ENCODE measurements at places on chromosomes 2 and 18.

- DNase-seq: no peak
These were observed 22.5 kb upstream of the SCYGR5 start for GRCh38 chr2:227643990-227644551.

- no peak for DNase-seq
These were observed 51.3 kb upstream of the ZNF397 start for GRCh38 chr18:35189510-35189909.

- DNase-seq: no peak
These were observed 1814.7 kb upstream of the CELF4 start for GRCh38 chr18:39380186-39380725.

DNA sequence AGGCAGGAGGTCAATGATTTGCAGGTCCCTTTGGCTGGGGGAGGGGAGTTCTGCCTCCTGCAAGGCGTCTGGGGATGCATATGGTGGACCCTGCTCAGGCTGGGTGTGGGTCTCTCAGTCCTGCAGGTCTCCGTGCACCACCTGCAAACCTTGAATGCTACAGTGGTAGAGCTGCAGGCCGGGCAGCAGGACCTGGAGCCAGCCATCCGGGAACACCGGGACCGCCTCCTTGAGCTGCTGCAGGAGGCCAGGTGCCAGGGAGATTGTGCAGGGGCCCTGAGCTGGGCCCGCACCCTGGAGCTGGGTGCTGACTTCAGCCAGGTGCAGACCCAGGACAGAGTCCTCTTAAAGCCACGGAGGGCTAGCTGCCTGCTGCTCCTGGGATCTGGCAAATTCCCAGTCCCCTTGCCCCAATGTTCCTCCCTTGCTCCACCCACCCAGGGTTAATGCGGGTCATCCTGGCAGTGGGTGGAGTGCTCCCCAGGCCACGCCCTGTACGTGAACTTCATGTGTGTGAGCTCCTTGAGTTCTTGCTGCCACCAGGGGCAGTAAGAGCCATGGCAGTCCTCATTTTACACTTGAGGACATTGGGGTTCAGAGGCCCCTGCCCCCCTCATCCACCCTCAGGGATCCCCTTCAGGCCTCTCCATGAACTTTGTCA is 3.1 kb downstream of the PROM2 start:
- no peak for DNase-seq

DNA sequence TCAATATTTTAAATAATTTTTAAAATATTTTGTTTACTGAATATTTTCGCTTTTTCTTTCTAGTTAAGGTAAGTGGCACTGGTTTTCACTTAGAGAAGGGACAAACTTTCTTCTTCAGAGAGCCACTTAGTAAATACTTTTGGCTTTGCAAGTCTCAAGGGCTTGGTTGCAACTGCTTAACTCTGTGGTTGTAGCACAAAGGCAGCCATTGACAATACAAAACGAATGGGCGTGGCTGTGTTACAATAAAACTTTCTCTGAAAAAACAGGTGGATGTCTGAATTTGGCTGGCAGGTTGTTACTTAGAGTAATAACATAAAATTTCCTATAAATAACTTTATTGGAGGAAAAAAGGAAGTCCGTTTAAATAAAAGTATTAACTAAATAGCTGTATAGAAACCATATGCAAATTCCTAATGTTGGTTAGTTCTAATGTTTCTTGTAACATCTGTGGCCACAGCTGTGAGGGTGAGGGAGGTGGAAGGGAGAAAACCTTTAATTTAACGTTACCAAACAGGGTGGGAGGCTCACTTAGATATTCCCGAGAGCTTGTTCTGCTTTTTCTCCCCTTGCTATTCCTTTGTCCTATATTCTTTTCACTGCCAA is 62.4 kb upstream of the TNP1 start:
- DNase-seq: no peak

- no peak for DNase-seq
These were observed 107.6 kb downstream of the HAUS1 start for GRCh38 chr18:46211816-46212215.

GRCh38 chr2:207164006-207164831 is 1.5 kb downstream of the KLF7 start:
- peak; percentile 78 for DNase-seq

DNA sequence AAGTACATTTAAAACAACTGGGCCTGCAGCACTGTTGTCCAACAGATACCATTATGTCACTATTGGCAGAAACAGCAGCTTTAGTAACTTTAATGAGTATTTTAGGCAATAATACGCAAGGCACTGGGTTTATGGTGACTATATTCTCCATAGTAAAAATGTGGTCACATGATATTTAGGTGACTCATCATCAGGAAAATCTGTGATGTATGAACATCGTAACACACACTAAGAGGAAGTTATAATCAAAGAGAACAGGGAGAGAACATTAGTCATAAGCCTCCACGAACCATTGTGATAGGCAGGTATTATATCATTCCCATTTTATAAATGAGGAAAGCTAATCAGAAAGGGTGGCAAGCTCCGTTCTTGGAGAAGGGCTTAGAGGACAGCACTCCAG is 36.9 kb downstream of the RAPH1 start:
- DNase-seq: no peak

DNA sequence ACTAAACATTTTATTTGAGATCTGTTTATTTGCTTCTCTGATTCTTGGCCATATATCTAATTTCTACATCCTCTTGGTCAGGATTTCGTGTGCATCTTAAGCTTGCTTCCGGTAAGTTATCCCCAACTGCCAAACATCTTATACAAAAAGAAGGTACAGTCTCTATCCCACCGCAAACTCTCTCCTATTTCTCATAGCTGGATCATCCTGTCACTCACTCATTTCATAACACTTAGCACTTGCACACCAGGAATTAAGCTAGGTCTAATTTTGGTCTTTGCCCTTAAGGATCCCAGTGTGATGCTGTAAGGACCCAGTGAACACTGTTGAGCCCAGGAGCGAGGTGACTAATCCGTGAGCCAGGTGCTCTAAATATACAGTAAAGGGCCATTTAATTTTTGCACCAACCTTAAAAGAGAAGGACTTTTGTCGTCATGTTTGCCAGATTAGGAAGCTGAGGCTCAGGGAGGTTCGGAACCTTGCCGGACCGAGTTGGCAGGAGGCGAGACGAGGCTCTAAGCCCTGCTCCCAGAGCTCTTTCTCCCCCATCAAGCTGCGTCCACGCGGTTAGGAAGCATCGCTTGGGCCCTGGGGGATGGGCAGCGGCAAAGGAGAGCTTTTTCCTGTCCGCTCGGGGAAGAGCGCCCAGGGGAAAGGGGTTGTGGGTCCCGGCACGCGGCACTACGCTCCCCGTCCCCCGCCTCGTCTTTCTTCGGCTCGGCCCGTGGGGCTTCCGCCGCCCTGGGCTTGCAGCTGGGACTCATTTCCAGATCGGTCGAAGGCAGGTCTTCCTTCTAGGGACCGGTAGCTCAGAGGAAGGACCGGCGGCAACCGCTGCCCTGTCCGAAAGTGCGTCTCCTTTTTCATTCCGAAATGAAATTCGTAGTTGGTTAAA is 4.1 kb upstream of the ITPRIPL1 start:
- DNase-seq: peak; percentile 91

DNA sequence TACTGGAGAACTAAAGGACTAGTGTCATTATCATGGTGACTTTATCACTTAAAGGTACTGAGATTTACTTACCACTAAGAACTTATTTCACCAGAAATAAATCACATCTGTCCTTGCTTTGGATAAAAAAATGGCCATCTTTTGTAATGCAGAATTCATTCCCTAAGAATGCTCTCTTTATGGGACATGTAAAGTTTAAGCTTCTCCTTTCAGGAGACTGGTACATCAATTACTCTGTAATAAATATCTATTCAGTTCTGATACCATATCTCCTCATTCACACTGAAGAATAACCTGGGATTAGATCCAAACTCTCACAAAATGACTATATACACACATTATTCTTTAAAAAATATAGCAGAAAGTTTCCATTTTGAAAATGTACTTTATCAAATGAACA is 24.4 kb downstream of the TMEM163 start:
- no peak for DNase-seq

DNA sequence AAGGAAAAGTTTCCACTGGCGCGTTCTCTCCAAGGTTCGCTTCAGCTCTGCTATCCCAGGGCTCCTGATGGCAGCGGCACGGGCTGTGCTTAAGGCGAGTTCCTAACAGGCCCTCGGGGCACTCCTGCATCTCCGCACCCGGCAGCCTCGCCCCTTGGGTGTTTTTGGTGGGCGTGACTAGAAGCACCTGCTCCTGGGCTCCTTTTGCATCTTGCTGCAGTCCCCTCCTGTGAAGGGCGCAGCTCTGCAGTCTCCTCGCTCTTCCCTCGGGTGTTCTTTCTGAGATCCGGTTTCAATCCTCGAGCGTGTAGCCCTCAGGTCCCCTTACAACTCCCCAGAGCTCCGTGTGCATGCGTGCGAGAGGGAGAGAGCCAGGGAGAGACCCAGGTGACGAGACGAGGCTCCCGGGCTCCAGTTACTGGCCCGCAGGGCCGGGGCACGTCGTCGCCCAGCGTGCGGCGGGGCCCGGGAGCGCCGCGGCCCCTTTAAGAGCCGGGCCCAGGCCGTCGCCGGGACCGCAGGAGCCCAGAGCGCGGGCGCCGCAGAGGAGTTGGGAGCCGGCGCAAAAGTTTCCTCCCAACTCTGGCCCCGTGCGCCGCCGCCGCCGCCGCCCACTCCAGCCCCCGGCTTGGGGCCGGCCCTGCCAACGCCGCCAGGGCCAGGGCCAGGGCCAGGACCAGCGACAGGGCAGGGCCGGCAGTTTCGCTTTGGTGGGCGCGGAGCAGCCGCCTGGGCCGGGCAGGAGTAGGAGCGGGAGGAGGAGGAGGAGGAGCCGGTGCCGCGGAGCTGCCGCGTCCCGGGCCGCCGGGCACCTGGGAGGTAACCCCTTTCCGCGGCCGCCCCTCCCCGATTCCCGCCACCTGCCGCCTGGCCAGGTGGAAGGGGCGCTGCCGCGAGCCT is at the start of gene PARD3B:
PARD3B (plus strand) TSS at position 515 of the 900 bp plus-strand sequence. CDS start 525 bp downstream, outside the sequence.
- peak; percentile 90 for DNase-seq

GRCh38 chr2:178403671-178404306 is 47.2 kb downstream of the PRKRA start:
- DNase-seq: no peak

DNA sequence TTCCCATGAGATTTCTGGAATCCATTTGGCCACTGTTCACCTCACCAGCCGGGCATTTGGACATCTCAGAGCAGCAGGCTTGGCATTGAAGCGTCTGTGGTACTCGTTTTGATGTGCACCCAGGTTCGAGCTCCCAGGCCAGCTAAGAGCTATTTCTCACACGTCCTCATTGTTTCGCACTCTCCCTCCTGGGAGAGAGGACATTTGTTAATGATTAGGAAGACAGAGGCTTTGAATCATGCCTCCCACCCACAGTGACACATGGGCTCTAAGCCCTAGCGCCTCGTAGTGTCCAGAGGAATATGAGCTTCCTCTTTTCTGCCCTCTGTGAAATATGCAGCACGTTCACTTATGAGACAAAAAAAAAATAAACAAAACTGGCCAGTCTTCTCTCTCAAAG is 361.8 kb downstream of the RND3 start:
- DNase-seq: peak; percentile 55

DNA sequence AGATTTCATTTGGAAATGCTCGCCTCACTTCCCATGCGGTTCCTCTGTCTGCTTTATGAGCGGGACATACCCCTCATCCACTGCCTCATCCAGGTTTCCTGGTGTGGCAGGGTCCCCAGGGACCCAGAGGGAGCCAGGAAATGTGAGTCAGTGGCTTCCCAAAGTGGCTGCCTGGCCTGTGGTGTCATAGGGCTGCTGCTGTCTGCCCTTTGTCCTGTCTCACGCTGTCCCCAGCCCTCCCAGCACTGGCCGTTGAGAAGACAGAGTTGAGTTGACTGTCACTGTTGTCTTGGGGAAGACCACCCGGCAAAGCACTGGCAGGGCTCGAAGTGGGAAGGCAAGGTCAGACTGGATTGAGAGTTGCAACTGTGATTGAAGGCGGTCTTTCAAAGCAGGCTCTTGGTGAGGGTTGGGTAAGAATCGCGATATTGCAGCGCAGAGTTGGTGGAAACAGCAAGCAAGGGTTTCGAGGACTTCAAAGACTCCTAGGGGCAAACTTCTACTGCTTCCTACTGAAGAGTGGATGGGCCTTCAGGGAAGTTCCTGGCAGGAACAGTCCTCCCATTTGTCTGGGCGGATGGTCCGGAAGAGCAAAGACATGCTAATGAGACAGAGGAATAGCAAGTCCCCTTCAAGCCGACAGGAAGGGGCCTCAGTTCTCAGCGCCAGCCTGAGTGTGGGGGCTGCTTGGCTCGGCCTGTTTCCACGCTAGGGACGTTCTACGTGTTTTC is 33.9 kb downstream of the RAB31 start:
- DNase-seq: peak; percentile 72

- DNase-seq: no peak
These were observed 133.0 kb downstream of the MSH2 start for GRCh38 chr2:47535996-47536395.

GRCh38 chr2:75503048-75503607 is 57.6 kb downstream of the EVA1A start:
- DNase-seq: no peak

- DNase-seq: no peak
These were observed 272.3 kb downstream of the RAD51AP2 start for GRCh38 chr2:17245906-17246305.

Measured in retina (tissue), 1 donor.